ENCODE measurements at places on chromosomes 1 and 21.

DNA sequence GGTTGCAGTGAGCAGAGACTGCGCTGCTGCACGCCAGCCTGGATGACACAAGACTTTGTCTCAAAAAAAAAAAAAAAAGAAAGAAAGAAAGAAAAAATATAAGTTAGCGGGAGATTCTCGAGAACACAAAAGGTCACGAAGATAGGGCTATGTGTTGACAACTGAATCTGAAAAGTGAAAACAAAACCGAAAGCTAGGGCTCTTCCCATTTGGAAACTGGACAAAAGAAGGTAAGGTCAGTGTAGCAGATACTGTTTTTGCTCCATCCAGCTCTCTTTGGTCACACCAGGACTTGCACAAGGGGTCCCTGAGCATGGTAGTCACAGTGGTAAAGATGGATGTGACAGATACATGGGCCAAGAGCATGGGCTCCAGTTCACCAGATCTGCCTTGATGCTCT lies 60.4 kb upstream of the MAP10 start:
- no peak for DNase-seq

GRCh38 chr1:60255565-60255964 lies 182.0 kb upstream of the C1orf87 start:
- DNase-seq, result no peak

DNA sequence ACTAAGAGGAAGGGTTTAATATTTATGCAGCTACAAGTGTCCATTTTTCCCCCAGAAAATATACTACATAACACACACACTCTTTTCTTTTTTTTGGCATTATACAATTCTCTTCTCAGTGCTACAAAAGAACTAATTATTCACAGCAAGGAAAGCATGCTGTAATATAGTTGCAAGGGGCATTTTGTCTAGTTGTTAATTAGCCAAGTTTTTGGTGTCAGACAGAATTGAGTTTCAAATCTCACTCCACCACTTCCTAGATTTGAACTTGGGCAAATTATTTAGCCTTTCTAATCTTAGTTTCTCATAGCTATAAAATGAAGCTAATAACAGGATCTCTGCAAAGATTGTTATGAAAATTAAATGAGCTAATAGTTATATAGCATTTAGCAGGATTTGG lies 60.0 kb upstream of the VTCN1 start:
- no peak for DNase-seq

- no peak for DNase-seq
These were observed 242.7 kb downstream of the TM2D1 start for GRCh38 chr1:61482170-61482734.

DNA sequence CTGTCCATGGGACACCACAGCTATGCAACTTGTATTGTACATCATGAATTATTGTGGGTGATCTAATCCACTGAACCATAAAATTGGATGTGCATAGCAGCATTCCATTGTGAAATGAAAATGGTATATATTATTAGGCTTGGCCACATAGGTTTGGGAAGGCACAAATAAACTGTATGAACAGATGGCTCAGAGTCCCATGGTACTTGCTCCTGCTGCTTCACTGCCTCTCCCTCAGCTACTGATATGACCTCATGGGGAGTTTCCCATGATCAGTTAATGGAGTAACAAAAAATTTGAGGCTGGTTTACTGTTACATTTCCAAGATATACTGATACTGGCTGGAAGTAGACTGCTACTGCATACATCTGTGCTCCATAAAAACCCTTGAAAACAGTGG lies 152.7 kb upstream of the NEGR1 start:
- no peak for DNase-seq

DNA sequence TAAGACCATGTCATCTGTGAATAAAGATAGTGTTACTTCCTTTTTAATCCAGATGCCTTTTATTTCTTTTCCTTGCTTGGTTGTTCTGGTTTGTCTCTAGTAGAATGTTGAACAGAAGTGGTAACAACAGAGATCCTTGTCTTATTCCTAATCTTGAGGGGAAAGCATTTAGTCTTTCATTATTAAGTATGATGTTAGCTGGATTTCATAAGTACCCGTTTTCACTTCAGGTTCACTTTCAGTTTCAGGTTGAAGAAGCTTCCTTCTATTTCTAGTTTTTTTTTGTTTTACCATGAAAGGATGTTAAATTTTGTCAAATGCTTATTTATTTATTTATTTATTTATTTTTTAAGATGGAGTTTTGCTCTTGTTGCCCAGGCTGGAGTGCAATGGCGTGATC lies 22.3 kb upstream of the AGPAT3 start:
- no peak for DNase-seq

DNA sequence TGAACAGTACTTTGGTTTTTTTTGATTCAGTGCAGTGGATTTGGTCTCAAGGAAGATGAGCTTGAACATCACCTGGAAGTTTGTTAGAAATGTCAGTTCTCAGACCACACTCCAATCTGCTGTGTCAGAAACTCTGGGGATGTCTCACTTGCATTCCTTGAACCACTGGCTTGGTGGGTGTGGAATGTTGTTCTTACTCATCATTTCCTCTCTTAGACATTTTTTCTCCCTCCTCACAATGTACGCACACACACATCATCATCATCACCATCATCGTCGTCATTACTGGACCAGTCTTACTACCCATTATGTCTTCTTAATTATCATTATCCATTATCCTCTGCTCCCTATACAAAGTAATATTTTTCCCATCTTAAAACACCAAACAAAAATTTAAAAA lies 91.9 kb upstream of the KCNK2 start:
- no peak for DNase-seq

- DNase-seq, result no peak
These were observed 18.4 kb downstream of the BCAR3 start for GRCh38 chr1:93663208-93663614.

DNA sequence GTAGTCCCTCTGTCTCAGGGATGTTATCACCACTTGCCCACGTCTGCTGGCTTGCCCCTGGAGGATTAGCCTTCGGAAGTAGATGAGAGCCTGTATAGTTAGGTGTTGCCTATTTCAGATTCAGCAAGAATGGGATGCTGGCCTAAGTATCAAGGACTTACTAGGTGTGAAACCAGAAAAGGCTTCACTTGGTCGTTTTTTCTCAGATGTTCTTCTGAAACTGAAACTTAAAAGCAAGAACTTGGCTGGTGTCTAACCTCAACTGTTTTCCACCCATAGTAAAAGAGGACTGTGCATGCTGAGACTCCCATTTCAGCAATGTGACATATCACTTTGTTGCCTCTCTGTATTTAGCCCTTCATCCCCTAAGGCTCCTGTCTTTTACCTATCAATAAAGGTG lies 67.0 kb upstream of the LRRC53 start:
- no peak for DNase-seq

- DNase-seq, result no peak
These were observed 3.3 kb downstream of the ENSA start for GRCh38 chr1:150626150-150626549.

DNA sequence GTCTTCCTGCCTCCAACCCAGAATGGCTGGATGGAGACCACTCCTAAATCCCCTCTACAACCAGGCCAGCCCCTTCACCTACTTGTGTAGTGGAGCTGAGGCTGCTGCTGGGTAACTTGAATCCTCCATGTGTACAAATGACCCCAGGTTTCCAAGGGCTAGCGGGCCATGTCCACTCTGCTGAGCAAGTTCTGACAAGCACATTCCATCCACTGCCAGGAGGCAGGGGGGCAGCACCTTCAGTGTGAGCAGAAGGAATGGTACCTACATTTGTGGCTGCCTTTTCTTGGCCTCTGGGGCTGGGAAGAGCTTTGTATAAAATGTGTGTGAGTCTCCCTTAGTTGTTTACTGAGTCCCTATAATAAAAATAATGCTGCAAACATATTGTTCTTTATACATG lies 14.5 kb downstream of the KIAA0040 start:
- DNase-seq, result no peak

DNA sequence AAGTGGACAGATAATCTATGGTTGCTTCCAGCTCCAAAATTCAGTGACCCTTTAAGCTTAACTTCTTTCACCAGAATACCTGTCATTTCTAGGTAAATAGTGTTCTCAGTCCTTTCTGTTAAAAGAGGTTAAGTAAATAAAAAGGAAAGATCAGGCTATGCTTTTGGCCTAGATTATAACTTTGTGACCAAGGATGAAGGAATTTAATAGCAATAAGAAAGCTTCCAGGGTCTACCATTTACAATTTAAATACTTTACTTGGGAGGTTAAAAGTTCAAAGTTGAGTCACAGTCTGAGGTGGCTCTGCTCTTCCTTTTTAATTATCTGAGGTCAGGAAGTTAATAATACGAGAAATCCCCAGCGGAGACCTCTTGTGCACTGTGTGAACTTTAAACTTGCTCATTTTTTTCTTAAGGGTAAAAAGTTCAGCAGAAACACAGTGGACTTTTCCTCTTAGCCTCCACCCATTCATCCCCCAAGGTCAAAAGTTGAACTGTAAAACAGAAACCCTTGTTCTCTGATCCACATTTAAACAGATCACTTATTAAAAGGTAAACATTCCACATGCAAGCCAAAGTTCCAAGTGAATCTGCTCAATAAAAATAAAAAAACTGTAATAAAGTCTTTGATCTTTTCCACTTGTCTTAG lies 187.1 kb downstream of the NRIP1 start:
- DNase-seq, result no peak

GRCh38 chr1:28102189-28102588 lies 13.8 kb upstream of the EYA3 start:
- DNase-seq, result no peak

DNA sequence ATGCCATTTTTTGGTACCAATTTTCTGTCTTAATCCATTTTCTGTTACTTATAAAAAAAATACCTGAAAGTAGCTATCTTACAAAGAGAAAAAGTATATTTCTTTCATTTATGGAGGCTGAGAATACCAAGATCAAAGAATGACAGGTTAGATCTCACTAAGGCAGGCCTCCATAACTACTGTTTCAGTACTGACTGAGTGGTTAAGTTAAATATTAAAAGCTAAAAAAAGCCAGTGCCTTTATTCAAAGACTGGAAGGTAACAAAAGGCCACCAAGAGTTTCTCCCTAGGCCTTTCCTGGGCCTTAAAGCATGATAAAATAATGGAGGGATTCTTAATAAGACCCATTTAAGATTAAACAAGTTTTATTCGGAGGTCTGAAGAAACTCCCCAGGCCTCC lies 687.7 kb upstream of the ADGRL4 start:
- no peak for DNase-seq

- no peak for DNase-seq
These were observed 8.7 kb upstream of the PPP1R8 start for GRCh38 chr1:27821761-27822315.
